Daoy (cell line): ENCODE measurements at places on chromosomes 6 and 20. TPM values are rescaled to one million over a fixed set of nuclear protein-coding genes. Genes with fewer than 3 reads are reported as not detected.

Gene ENPP3
- not detected in 2 replicates for total RNA-seq

Gene ADTRP
- 2.5 and 2.8 TPM in 2 replicates for total RNA-seq

Gene SDCBP2
- total RNA-seq = 1.3 and 3.7 TPM in 2 replicates

Gene EBF4
- 0.12 and 0.40 TPM in 2 replicates for total RNA-seq

Gene KHDC1L
- total RNA-seq = 0.83 TPM in 1 of 2 replicates, not detected in the other

Gene MYLK2
- total RNA-seq = 3.0 and 3.4 TPM in 2 replicates

Gene OLIG3
- total RNA-seq = not detected in 2 replicates

Gene FOXC1
- 5.9 and 7.0 TPM in 2 replicates for total RNA-seq

Gene MPIG6B
- not detected in 2 replicates for total RNA-seq

Gene PPP1R14C
- 12.3 and 17.5 TPM in 2 replicates for total RNA-seq

Gene AGPAT4
- 5.5 and 8.4 TPM in 2 replicates for total RNA-seq

DNA sequence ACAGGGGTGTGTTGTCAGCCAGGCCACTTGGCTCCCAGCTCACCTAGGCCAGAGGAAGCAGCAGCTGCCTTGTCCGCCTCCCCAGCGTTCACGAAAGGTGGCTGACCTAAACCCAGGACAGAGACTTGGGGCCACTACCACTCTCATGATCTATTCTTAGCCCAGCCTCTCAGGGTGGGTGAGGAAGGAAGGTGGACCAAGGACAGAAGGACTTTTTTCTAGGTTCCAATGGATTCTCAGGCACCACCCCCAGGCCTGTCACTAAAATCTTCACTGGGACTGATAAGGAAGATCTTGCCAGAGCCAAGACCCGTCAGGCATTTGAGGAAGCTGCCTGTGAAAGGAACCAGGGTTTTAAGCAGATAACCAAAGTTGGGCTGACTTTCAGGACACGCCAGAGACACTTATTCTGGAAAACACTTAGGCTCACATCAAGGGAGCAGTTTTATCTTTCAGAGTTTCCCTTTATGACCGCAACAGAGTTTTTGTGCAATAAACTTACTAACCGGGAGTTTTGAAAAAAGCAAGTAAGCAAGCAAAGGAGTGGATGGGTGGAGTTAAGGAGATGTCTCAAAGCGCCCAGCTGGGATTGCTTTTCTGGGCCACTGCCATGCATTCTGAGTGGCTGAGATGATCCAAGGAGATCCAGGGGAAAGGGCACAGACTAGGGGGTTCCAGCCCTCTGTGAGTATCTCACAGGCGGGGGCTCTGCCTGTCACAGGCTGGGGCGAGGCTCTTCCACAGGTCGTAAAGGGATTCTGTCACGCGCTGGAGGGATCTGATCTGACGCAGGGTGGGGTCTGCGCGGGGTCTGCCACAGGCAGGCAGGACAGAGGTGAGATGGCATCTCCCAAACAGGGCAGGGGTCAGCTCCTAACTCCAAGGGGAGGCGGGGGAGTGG, 989 bp downstream of the FITM2 start:
- peak; percentile 42 for DNase-seq

GRCh38 chr20:25310921-25311728, 63.2 kb downstream of the PYGB start:
- peak; percentile 72 for DNase-seq

DNA sequence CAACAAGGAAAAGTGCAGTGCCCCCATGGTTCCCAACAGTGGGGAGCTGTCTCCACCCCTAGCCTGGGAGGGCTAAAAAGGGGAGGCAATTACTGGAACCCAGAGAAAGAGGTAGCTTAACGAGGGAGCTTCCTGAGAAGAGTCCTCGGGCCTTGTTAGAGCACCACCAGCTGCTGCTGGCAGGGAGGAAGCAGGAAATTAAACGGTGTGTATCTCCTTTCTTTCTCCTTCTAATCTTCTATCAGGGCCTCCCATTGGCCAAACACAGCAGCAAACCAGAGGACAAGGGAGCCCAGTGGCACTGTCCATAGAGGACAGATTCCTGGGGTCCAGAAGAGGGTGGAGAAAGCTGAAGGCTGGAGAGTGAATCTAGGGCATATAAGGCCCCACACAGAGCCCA, 7.6 kb upstream of the BTN2A2 start:
- no peak for DNase-seq

DNA sequence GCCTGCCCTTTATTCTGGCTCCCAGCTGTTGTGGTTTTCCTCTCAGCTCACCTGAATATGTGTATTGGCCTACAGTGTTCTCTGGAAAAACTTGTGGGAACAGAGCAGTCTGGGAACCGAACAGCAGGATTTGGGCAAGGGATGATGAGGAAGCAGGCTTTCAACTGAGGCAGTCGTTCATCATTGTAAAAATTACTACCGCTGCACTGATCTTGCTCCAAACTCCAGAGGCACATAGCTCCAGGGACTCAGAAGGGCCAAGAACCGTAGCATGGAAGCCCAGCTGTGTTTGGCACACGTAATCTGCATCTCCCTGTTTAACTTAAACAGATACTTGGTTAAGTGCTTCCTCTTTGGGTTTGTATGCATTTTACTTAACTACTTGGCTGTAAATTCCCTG, 48.3 kb upstream of the EEF1A1 start:
- DNase-seq = no peak

DNA sequence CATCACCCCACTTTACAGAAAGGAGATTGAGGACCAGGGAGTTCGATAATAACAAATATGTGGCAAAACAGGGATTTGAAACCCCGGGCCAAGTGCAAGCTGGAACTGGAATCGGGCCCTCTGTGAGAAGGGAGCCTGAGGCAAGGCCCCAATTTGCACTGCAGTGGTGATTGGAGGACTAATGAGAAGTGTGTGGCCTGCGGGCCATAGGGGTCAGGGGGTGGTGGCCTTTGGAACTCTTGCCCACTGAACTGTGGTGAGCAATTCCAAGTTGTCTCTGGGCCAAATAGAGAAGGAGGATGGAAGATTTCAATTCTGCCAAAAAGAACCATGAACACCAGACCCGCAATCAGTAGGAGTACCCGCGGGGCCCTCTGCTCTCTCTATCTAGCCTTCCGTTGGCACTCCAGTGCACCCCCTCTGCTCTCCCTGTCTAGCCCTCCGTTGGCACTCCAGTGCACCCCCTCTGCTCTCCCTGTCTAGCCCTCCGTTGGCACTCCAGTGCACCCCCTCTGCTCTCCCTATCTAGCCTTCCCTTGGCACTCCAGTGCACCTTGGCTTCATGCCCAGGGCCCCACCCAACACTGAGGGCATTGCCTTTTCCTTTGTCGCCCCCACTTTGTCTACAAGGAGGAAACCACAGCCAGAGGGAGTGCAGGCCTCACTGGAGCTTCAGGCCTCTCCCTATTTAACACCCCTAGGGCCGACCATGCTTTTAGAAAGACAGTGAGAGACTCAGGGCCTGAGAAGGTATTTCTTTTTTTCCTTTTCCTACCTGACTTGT, 6.0 kb upstream of the PTPRA start:
- DNase-seq = peak; percentile 35

DNA sequence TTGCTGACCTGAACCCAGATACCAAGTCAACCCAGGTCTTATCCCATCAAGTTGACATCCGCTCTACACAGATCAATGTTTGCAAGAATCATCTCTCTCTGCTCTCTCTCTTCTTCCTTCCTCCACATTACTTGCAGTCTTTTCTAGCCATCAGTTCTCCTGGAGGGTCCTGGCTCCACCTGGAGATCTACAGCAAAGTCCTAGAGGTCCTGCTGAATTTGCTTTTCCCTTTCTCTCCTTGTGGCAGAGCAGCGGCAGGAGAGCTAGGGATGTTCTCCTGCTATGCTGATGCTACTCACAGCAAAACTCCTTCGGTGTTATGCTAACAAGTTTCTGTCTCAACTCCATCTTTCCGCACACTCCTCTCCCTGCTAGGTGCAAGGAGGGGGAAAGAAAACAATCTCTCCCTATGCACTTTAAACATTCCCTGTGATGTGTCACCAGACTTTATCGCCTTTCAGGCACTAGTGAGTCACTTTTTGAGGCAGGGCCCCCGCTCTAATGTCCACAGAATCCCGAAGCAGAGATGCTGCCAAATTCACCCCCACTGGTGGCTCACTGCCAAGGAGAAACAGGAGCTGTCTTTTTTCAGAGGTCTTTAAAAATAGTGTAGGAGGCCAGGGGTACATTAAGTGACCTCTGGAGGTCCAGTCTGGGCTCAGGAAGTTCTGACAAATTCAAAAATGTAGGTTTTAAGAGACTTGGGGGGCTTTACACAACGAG, 62.6 kb downstream of the FAM50B start:
- DNase-seq = peak; percentile 96

DNA sequence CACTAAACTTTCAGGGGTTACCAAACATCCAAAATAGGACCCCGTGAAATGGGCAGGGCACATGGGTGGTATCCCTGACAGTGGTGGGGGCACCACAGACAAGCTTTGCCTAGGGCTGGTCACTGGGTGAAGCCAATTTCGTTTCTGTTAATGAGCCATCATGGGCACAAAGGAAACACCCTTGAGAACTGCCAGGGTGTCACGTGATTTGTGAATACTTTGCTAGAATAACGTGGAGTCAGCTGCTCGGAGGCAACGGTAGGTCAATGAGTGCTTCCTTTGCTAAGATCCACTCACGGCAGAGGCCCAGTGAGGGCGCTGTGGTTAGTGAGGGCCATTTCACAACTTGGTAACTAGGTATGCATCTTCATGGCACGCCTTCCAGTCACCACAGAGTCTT, 87.7 kb upstream of the AGPAT4 start:
- no peak for DNase-seq

- no peak for DNase-seq
These were observed 372.9 kb downstream of the DOK5 start for GRCh38 chr20:54848262-54848661.

DNA sequence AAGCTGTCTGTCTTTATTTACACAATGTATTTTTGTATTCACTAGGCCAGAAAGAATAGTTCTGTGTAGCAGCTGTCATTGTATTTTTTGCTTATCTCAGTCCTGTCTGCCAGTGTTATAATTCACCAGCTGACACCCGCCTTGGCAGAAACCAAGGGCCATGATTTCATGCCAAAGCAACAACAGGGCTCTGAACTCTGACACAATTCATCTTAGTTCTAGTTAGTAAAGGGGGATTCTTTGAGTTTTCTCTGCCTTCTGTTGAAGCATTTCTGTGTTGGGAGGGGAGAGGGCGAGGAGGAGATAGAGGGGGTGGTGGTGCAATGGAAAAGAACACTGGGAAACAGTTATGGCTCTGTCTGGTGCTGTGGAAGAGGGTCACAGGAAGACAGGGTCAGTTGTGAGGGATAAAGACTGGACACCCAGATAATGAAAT, 684.6 kb upstream of the MARCKS start:
- DNase-seq = peak; percentile 23

GRCh38 chr6:1784422-1784884, 174.7 kb downstream of the FOXC1 start:
- no peak for DNase-seq

GRCh38 chr6:144161975-144162374, 11.7 kb downstream of the STX11 start:
- no peak for DNase-seq

- peak; percentile 46 for DNase-seq
These were observed 1.4 kb upstream of the MICAL1 start for GRCh38 chr6:109456710-109457561.

- no peak for DNase-seq
These were observed 52.6 kb downstream of the TCP11 start for GRCh38 chr6:35088281-35089215.

DNA sequence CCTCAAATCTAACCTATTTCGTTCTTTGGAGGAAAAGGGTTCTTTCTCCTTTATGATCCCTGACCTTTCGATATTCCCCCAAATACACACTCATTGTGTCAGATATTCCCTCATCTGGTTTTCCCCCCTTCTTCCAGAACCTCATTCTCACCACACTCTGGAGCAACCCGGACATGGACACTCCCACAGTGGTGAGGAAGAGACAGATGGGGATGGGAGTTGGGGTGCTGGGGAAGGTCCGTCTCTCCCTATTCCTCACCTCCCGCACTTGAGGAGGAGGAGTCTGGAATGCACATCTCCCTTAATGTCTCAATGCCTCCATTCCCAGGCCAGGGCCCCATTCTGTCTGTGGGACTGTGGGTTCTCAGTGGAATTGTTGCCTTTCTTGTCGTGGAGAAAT, 1.3 kb downstream of the SLC39A7 start:
- DNase-seq = no peak

- peak; percentile 94 for DNase-seq
These were observed 54.8 kb upstream of the CCDC167 start for GRCh38 chr6:37554480-37554819.

DNA sequence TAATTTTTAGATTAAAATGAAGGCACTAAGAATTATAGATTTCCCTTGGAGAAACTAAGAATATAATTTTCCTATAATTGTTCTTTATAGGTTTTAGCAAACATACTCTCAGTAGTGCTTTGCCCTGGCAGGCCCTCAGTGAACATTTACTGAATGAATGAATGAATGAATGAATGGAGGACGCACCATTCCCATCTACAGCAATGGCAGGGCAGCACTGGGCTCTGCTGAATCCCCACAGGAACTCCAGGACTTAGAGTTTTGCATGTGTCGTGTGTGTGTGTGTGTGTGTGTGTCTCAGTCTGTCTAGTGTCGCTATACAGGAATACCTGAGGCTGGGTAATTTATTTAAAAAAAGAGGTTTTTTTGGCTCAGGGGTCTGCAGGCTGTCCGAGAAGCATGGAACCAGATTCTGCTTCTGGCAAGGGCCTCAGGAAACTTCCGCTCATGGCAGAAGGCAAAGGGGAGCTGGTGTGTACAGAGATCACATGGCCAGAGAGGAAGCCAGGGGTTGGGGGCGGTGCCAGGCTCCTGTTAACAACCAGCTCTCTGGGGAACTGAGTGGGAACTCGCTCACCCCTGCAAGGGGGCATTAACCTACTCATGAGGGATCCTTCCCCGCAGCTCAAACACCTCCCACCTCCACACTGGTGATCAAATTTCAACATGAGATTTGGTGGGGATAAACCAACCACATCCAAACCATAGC, 20.1 kb downstream of the RNASET2 start:
- no peak for DNase-seq

GRCh38 chr6:27685279-27685678, 212.4 kb upstream of the ZNF184 start:
- no peak for DNase-seq

GRCh38 chr6:42898891-42899361, 16.9 kb upstream of the PTCRA start:
- peak; percentile 65 for DNase-seq

DNA sequence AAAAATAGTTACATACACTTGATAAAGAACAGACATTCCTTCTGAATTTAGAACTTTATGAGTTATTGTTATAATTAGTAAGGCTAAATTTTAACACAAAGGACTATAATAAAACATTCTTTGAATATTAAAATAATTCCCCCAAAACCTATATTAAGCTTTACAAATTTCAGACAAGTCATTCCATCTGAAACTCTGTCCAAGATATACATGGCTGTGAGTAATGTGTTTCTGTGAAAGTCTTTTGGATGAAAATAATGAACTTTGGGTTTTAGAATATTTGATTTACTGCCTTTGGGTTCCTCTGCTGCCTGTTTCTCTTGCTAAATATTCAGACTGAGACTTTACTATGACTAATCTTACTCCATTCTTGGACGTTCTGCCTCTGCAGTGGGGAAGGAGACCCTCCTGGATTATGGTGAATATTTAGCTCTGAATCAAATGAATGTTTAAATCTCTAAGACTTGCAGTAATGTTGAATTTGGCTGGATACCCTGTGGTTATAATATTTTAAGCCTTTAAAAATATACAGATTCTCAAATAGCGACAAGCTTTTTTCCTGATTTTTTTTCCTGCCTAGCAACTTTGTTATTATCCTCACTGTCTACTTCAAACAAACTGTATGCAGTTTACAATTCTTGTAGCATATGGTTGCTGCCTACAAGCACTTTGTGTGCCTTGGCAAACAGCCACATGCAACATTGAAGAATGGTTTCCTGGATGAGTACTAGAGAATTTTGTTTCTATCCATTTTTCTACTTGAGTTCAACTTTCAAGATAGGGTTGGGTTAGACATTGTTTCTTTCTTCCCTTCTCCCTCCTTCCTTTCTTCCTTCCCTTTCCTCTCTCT, 51.4 kb downstream of the TXLNB start:
- DNase-seq = peak; percentile 68
